ENCODE measurements at places on chromosomes 13 and 19. TPM values are rescaled to one million over a fixed set of nuclear protein-coding genes. Genes with fewer than 3 reads are reported as not detected.

Gene IGFL2
- total RNA-seq, result not detected

- H3K4me3 ChIP-seq, result no peak overlapping the region
- no peak overlapping the region for H3K27ac ChIP-seq
- H3K36me3 ChIP-seq, result no peaks in the 10 kb centered on the region
- H3K27me3 ChIP-seq, result no peaks in the 10 kb centered on the region
- no peak for DNase-seq
- peaks cover 11% of the 10 kb centered on the region for H3K4me1 ChIP-seq
Observed at GRCh38 chr13:44206434-44206833, 167.2 kb upstream of the SERP2 start.

DNA sequence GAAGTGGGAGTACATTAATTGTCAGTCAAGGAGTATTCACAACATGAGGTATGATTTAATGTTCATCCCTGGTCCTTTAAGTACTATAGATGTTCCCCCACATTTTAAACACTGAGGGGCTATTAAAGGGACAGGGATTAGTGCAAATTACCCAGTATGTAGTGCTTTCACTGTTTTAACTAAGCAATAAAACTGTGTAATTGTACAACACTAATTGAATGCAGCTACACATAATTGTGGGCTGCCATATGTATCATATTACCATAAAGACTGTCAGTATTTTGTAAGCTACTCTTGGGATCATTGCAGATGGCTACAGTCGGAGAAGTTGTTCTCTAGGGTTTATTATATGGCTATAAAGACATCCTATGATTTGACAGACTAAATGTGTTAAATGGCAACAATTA, 316.6 kb downstream of the DCLK1 start:
- H3K27ac ChIP-seq, result no peak overlapping the region
- no peaks in the 10 kb centered on the region for H3K36me3 ChIP-seq
- H3K4me3 ChIP-seq, result no peak overlapping the region

GRCh38 chr19:18418483-18419194, 559 bp upstream of the SSBP4 start:
- no peak for DNase-seq
- no peaks in the 10 kb centered on the region for H3K27me3 ChIP-seq
- no peak overlapping the region for H3K27ac ChIP-seq
- peaks cover 13% of the 10 kb centered on the region for H3K4me1 ChIP-seq
- no peaks in the 10 kb centered on the region for H3K36me3 ChIP-seq

DNA sequence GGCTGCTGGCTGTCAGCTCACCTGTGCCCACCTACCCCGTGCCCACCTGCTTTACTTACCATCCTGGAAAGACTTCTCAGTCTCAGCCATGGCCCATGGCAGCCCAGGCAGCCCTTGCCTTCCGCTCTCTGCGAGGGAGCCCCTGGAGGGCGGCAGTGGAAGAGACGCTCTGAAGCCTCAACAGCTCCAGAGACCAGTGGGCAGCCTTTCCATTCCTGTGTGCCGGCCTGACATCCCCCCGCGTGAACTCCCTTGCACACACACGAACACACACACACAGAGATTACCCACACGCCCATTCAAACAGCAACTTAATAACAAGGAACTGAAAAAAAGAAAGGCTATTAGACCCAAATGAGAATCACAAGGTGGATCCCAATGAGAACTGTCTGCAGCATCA, 14.2 kb upstream of the RASA3 start:
- no peaks in the 10 kb centered on the region for H3K36me3 ChIP-seq
- H3K27me3 ChIP-seq, result no peaks in the 10 kb centered on the region
- H3K4me1 ChIP-seq, result no peaks in the 10 kb centered on the region
- no peak overlapping the region for H3K4me3 ChIP-seq
- H3K27ac ChIP-seq, result no peak overlapping the region
- peak; percentile 45 for DNase-seq

DNA sequence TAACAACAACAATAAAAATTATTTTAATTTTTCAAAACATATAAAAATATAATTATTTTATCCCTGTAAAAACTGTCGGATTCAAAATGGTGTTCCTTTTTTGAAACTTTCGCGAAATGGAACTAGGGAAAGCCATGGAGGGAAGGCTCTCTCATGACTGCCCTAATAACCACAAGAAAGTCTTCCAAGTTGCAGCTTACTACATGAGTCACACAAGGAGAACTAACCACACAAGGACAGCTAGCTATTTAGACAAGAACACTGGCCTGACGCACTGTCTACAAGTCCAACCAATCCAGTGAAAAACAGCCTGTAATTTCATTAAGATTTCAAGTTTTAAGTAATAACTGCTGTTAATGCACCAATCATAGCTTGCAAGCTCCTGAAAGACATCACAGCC, 319.2 kb upstream of the PCDH9 start:
- H3K4me3 ChIP-seq, result no peak overlapping the region
- no peaks in the 10 kb centered on the region for H3K36me3 ChIP-seq
- no peak for DNase-seq
- no peaks in the 10 kb centered on the region for H3K27me3 ChIP-seq

Gene ZNF99
- not detected for total RNA-seq

Gene TEX101
- total RNA-seq, result not detected

DNA sequence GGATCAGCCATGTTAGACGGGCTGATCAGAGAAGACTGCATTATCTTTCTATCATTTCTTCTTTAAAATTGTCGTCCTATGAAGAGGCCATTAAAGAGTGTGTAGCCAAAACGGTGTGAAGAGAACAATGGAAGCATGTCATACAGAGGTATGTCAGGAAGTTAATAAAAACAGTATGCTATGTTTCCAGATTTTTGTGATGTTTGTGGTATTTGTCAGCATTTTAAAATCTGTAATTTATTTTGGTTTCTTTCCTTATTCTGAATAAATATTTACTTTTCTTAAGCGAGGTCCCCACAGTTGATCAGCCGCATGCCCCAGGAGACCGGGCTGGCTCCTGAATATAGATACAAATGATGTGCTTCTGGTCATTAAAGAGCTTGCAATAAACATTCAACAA, 142.9 kb upstream of the SERP2 start:
- no peak overlapping the region for H3K27ac ChIP-seq
- H3K4me1 ChIP-seq, result peaks cover 7% of the 10 kb centered on the region
- H3K27me3 ChIP-seq, result no peaks in the 10 kb centered on the region
- H3K36me3 ChIP-seq, result no peaks in the 10 kb centered on the region
- DNase-seq, result no peak

- H3K27ac ChIP-seq, result no peak within 1 kb of the TSS
- no peaks in the 10 kb centered on the region for H3K4me1 ChIP-seq
- H3K36me3 ChIP-seq, result no peaks in the 10 kb centered on the region
- no peaks in the 10 kb centered on the region for H3K27me3 ChIP-seq
- H3K4me3 ChIP-seq, result no peak within 1 kb of the TSS
Observed at GRCh38 chr19:14674764-14675163, at the start of gene ADGRE3. ADGRE3 (minus strand) TSS chr19:14674844; CDS start chr19:14674770, 74 bp downstream.

Gene RASAL3
- not detected for total RNA-seq

DNA sequence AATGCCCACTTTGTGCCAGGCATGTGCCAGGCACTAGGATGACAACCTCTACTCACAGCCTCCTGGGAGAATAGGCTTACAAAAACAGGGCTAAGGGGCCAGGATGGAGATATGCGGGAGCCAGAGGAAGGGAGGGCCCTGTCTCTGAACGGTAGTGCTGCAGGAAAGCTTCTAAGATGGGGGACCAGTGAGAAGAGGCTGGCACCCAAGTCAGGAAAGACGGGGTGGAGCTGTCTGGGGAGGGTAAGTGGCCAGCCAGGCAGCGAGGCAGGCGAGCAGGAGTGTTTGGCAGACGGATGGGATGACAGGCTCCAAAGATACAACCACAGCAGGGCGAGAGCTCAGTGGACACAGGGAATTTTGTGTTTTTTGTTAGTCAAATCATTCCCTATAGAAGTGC, 44.7 kb upstream of the GPI start:
- H3K4me3 ChIP-seq, result no peak overlapping the region
- H3K4me1 ChIP-seq, result no peaks in the 10 kb centered on the region
- peaks cover 3% of the 10 kb centered on the region for H3K36me3 ChIP-seq
- no peaks in the 10 kb centered on the region for H3K27me3 ChIP-seq

Gene C13orf46
- not detected for total RNA-seq

GRCh38 chr19:15282311-15282705, 50.0 kb downstream of the BRD4 start:
- peaks cover 67% of the 10 kb centered on the region for H3K4me1 ChIP-seq
- H3K36me3 ChIP-seq, result no peaks in the 10 kb centered on the region
- DNase-seq, result no peak
- no peak overlapping the region for H3K4me3 ChIP-seq

Gene ECSIT
- total RNA-seq, result 71.5 TPM

Gene ICAM5
- total RNA-seq, result 22.9 TPM

- H3K27me3 ChIP-seq, result no peaks in the 10 kb centered on the region
- H3K4me1 ChIP-seq, result peaks cover 9% of the 10 kb centered on the region
- no peak overlapping the region for H3K4me3 ChIP-seq
- DNase-seq, result no peak
- no peaks in the 10 kb centered on the region for H3K36me3 ChIP-seq
Observed at GRCh38 chr13:32021785-32022184, 9.8 kb upstream of the FRY start.

- peaks cover 4% of the 10 kb centered on the region for H3K27me3 ChIP-seq
- no peaks in the 10 kb centered on the region for H3K36me3 ChIP-seq
- no peaks in the 10 kb centered on the region for H3K4me1 ChIP-seq
- DNase-seq, result peak; percentile 41
- H3K4me3 ChIP-seq, result no peak overlapping the region
- H3K27ac ChIP-seq, result no peak overlapping the region
Observed at GRCh38 chr19:3324405-3324856, 42.0 kb upstream of the NFIC start.
